Esophagus squamous epithelium (tissue), 5 donors: ENCODE measurements at places on chromosomes 2 and 18.

- no peak for DNase-seq
These were observed 135.5 kb upstream of the CREB1 start for GRCh38 chr2:207394203-207394781.

- DNase-seq: no peak
These were observed 7.3 kb upstream of the GCC2 start for GRCh38 chr2:108441712-108442111.

DNA sequence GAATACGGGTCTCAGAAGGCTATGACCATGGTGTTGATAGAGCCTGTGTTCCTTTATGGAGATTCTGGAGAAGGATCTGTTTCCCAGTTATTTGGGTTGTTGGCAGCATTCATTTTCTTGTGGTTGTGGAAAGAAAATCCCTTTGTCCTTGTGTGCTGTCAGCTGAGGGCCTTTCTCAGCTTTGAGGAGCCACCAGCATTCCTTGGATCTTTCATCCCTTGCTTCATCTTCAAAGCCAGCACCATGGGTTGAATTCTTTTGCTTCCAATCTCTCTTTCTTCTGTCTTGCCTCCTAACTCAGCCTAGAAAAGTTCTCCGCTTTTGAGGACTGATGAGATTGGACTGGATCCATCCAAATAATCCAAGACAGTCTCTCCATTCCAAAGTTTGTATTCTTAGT lies 103.2 kb upstream of the MMADHC start:
- DNase-seq: no peak

GRCh38 chr2:121285926-121286325 lies 924 bp upstream of the TFCP2L1 start:
- no peak for DNase-seq

DNA sequence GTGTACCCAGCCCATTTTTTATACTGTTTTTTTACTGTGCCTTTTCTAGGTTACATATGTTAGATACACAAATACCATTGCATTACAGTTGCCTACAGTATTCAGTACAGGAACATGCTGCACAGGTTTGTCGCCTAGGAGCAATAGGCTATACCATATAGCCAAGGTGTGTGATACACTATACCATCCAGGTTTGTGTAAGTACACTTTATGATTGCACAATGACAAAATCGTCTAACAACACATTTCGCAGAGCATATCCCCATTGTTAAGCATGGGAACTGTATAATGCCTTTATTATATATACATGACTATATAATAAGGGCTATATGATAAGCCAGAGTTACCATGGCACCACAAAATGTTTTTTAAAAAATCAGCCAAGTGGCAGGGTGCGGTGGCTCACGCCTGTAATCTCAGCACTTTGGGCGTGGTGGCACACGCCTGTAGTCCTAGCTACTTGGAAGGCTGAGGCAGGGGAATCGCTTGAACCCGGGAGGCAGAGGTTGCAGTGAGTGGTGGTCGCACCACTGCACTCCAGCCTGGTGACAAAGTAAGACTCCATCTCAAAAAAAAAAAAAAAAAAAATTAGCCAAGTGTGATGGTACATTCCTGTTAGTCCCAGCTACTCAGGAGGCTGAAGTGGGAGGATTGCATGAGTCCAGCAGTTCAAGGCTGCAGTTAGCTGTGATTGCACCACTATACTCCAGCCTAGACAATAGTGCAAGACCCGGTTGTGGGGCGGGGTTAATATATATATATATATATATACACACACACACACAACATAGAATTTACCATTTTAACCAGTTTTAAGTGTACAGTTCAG lies 2.8 kb upstream of the CENPA start:
- no peak for DNase-seq

DNA sequence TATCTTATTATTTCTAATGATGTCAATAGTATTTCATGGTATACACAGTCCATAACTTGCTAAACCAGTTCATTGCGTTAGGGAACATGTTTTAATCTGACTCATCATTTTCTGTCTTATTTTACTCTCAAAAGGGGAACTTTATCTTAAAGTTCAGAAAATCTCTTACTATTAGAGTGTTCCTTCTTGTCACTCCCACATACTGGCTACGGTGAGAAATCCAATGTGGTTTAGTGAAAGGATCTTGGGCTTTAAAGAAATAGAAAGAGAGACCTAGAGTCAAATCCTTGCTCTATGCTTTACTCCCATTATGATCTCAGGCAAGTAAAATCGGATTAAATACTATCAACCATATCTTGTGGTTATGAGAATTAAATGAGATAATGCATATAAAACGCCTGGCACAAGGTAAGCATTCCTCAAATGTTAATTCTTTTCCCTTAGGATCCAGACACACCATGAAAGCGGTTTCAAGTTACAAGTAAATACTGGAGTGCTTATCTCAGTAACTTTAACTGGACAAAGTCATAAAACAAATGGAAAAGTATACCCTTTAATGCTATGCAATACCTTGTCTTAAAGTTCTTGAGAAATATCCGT lies 576.0 kb downstream of the ARHGAP15 start:
- no peak for DNase-seq

DNA sequence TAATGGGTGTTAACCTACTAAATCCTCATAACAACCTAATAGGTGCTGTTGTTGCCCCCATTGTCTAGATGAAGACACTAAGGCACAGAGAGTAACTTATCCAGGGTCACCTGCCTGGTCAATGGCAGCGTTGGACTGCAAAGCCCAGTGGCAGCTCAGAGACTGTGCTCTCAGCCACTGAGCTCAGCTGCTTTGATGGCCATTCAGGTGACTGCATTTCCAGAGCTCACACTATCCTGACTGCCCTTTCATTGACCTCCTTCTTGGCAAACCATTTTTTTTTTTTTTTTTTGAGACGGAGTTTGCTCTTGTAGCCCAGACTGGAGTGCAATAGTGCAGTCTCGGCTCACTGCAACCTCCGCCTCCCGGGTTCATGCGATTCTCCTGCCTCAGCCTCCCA lies 115.2 kb downstream of the MAPK4 start:
- no peak for DNase-seq

DNA sequence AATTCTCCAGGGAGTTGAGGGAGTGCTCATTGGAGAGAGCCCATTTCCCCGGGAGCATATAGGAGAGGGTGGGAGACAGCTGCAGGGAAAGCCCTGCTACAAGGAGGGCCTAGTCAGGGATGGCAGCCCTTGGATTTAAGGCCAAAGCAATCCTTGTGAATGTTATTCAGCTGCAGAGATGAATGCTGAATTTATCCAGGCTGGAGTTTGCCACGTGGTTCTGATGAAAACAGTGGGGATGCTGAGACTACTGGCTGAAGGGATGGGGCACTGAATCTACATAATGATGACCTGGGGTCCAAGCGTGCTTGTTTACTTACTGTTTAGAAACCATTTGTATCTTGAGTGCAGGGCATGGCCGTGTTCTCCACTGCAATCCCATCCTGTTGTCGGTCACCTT lies 35.6 kb upstream of the RNF149 start:
- DNase-seq: no peak

DNA sequence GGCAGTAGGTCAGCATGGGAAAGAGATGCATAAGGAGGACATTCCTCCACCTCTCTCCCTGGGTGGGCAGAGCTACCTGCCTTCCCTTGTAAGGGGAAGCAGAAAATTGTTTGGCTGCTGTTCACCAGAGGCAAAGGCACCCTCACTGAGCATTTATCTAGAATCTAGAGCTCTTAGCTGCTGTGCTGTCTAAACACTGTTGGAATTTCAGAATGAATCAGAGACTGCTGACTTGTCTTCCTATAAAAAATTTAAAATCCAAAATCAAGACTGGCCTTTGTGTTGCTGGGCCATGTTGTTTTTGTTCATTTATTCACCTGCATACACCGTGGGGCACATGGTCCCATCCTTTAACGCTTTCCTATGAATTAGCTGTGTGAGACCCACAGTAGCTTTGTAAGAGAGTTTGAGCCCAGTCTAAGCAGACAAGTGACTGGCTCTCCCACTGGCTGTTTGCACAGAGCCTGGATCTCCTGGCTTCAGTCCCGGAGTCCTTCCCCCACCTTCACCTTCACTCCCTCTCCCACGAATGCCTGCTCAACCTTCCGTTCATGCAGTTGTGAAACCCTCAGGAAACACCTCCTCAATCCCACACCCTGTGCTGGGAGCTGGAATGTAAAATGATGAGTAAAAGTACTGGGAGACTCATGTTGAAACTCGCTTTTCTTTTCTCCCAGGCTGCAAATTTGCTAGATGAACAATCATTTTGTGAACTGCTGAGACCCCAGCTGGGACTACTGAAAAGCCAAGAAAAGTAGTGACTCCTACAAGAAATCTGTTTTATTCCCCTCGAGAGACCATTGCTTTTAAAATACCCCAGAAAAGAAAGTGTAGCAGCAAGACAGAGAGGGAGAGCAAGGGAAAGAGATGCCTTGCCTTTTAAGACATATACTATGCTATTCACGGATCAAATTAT lies 76.2 kb downstream of the FAM168B start:
- DNase-seq: no peak
